ENCODE measurements at places on chromosomes 5 and 9.

GRCh38 chr9:128556926-128557634 lies 4.7 kb downstream of the SPTAN1 start:
- DNase-seq, result no peak

GRCh38 chr5:97846643-97847042 lies 663.6 kb upstream of the RIOK2 start:
- no peak for DNase-seq

DNA sequence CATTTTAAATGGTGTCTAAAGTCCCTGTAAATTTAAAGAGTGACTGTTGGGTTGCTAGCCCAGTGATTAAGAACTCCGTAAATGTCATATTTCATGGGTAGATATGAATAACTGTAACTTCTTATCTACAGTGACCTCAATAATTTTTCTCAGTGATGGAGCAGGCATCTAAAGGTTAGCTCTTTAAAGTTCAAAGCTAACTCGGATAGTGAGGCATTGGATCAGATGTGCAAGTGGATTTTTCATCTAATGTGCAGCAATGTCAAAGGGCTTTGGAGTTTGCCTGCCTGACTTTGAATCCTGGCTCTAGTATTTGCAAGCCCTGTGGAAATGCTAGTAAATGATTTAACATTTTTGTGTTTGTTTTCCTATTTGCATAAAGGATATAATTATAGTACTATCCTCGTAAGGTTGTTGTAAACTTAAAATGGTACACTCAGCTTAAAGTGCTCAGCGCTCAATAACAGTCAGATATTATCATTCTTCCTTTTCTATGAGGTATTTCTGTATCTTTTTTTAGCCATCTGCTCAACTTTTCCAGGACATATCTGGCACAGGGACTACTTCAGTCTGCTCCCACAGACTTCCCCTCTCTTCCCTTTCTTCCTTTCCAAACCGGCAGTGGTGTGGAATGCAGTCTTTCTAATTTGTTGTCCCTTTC lies 163.7 kb upstream of the ELL2 start:
- DNase-seq, result no peak

DNA sequence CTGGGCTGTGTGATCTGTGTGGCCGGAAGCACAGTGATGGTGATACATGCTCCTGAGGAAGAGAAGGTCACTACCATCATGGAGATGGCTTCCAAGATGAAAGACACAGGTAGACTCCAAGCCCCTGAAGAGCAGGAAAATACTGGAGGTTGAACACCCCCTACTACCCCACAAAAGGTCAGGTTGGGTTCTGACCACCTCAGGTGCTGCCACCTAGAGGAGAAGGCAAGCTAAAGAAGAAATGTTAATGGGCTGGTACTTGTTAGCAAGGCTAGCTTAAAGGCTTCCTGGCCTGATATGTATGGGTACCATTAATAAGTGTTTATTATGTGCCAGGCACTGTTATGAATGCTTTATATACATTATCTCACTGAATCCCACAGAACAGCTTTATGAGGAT lies 11.7 kb downstream of the NIPAL4 start:
- DNase-seq, result no peak

GRCh38 chr9:117747386-117747970 lies 43.3 kb downstream of the TLR4 start:
- no peak for DNase-seq

GRCh38 chr9:21549251-21549765 lies 67.2 kb upstream of the IFNE start:
- no peak for DNase-seq
